ENCODE measurements at places on chromosomes 3 and 15.

GRCh38 chr15:52805351-52806283 is 15.5 kb upstream of the ONECUT1 start:
- DNase-seq = no peak

DNA sequence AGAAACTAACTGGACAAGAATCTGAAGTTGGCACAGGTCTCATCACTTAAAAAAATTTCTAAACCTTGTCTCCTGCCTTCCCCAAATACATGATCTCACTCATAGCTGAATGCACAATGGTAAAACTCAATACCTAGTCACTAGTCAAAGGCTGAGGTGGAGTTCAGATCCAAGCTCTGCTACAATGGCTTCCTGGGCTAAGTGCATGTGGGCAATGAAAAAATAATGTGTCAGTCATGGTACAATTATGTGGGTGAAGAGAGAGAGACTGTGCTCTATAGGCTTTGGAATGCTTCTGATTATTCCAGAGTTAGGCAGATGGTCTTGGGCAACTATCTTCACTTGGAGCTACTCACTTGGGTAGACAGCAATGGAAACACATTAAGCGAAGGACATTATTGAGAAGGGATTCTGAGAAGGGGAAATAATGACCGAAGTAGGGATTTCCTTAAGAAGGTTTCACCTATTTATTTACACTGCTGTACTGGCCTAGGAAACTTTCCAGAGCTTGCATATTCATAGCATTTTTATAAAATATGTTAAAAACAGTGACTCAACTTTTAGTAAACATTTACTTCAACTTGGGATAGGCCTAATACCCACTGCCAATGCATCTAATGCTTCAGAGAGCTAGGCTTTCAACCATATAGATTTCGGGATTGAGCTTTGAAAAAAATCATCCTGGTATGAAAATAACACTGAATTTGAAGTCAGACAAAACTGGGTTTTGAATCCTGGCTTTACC is 58.7 kb upstream of the PLXND1 start:
- DNase-seq = no peak

GRCh38 chr15:63372018-63372705 is 9.5 kb downstream of the CA12 start:
- peak; percentile 70 for DNase-seq

DNA sequence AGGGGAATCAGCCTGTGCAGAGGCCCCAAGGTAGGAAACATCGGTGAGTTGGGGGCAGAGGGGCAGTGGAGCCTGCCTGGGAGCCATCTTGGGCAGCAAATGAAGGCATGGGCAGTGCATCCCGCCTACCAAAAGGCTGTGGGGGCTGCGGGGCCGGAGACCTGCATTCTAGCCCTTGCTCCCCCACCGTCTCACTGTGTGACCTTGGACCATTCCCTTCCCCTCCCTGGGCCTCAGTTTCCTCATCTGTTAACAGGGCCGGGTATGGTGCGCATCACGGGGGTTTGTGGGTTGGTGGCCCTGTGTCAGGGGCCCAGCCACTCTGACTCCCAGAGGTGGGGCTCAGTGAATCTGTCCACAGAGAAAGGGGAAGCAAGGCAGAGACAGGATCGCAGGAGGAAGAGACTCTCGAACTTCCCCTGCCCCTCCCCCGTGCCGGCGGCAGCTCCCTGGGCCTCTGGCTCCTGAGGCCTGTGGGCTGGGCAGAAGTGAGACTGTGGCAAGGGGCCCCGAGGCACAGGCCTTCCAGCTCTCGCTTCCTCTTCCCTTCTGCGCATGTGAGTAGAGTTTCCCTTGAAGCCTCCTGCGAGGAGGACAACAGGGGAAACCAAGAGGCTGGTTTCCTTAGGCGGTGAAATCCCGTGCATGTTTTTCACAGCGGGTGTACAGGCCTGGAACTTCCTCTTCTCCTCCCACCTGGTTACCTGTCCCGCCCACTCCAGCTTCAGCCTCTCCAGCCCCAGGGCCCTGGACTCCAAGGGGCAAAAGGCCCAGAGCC is 42.9 kb downstream of the IDH2 start:
- DNase-seq = peak; percentile 87

- no peak for DNase-seq
Measured at GRCh38 chr3:43004282-43004681, 25.2 kb downstream of the GASK1A start.

DNA sequence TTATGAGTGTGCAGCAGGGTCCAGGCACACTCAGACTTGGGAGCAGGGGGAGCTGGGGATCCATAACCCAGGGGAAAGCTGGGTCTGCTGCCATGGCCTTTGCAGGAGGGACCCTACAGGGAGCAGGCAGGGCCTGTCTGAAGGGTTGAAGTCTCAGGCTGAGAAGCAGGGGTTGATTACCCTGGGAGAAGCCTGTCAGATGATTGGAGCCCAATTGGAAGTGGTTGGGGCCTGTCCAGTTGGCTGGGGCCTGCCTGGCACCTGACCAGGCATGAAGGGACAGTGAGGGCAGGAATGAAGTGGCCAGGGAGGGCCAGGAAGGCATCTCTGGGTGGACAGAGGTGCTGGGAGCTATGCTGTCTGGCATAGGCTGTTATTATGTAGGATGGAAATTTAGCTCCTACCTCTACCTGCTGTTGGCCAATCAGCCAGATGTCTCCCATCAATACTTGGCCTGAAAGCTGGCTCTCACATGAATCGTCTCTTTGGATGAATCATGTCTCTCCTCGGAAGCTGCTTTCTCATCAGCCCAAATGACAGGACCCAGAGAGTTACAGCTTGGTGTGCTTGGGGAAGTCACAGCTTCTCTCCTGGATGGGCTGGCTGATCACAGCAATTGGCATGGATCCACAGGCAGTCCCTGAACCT is 27.4 kb upstream of the SLCO2A1 start:
- no peak for DNase-seq

GRCh38 chr3:177295116-177295515 is 97.8 kb upstream of the TBL1XR1 start:
- DNase-seq = no peak

- no peak for DNase-seq
Measured at GRCh38 chr15:90708516-90708915, 8.6 kb upstream of the BLM start.

DNA sequence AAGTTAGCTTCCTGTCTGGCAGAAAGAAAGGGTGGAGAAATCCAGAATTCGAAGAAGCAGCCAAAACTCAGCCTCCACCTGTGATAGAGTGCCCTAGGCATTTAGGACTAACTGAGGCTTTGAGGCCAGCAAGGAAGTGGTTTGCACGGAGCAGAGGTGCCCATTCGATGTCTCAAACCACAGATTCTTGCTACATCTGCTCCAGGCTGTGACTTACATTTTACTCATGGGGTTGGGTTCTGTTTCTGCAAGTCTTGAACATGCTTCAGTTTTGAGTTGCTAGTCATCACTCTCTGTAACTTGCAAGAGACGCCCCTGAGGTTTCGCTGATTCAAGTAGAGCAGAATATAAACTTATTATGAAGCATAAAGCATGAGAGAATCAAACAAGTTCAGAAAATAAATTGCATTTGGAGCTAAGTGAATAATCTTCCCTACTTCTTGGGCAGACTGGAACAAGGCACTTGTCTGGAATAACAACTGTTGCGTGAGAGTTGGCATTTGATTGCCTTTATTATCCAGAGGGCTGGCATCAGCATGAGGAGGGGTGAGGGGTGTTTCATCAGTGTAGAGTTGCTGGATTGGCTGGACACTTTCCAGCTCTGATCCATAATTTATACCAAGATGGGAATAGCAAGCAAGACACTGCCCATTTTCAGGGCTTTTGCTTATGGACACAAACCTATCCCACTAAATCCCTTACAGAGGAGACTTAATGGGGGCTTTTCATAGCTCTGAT is 256.5 kb downstream of the AGBL1 start:
- peak; percentile 35 for DNase-seq

- no peak for DNase-seq
Measured at GRCh38 chr3:180705619-180706018, 26.3 kb upstream of the CCDC39 start.

GRCh38 chr3:46866720-46867549 is 3.7 kb upstream of the MYL3 start:
- peak; percentile 75 for DNase-seq

DNA sequence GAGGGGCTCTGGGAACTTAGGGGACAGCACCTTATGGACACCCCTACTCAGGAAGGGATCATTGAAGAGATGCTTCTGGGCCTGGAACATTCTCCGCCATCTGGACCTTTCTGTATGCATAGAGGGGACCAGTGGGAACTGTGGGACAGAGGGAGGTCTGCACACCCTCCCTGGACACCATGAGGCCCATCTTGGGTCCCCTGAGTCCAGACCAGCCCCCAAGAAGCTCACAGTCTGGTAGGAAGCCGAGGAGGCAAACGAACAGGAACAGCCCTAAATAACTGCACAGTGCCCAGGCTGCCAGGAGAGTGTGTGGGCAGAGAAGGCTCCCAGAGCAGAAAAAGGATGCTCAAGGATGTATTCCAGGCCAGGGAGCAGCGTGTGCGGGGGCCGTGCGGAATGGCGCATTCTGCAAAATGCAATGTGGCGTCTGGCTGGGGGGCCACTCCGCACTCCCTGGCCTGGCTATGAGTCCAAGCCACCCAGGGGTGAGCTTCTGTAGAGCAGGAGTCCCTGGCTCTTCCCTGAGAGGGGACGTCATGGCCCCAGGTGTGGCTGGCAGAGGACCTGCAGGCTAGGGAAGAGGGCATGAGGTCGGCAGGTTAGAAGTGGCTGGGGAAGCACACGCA is 24.5 kb upstream of the KLF13 start:
- no peak for DNase-seq

- no peak for DNase-seq
Measured at GRCh38 chr15:59176653-59177316, 29.9 kb upstream of the LDHAL6B start.

- DNase-seq = no peak
Measured at GRCh38 chr3:14430706-14431451, 28.5 kb downstream of the SLC6A6 start.

DNA sequence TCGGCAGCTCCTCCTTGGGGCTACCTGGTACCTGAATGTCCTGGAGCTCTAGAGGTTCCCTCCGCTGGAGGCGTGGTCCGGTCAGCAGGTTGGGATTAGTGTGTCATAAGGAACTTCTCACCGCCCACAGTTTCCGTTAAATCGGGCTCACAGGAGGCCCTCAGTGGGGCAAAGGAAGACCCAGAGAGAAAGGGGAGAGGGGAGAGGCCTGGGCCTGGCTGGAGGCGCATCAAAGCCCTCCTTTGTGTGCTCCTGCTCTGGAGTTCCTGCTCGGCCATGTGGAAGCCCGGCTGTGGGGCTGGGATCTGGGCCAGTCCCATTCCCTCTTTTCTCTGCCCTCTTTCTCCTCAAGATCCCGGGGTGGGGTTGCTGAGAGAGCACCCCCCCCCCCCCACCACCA is at the start of gene RLBP1:
Gene RLBP1 (minus strand): TSS at position 37 of the 400 bp plus-strand sequence. CDS start 2,604 bp downstream, outside the sequence.
- no peak for DNase-seq

- no peak for DNase-seq
Measured at GRCh38 chr15:68561171-68561900, 17.5 kb upstream of the CORO2B start.

DNA sequence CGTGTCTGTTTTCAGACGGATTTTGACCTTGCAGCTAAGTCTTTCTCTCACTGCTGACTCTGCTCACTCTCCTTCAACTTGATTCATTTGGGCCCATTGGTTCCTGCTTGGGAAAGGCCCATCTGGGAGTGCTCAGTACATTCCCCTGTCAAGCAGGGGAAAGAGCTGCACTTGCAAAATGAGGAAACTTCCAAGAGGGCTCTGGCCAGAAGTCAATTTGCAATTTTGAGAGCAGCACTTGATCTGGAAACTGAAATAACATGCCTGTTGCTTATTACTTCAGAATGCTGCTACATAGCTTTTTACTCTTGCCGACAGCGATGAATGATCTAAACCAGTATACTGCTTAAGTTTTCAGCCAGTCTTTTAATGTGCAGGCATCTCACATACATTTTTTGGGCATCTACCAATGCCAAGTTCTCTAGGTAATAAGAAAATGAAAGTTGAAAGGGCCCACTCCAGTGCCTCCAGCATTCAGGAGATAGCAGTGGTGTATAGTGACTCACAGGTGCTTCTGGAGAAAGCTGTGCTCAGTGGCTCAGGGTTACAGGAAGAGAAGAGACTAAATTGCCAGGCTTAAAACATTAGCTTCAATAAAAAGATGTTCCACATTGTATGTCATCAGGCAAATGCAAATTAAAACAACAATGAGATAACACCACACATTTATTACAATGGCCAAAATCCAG is 70.1 kb upstream of the RORA start:
- no peak for DNase-seq

DNA sequence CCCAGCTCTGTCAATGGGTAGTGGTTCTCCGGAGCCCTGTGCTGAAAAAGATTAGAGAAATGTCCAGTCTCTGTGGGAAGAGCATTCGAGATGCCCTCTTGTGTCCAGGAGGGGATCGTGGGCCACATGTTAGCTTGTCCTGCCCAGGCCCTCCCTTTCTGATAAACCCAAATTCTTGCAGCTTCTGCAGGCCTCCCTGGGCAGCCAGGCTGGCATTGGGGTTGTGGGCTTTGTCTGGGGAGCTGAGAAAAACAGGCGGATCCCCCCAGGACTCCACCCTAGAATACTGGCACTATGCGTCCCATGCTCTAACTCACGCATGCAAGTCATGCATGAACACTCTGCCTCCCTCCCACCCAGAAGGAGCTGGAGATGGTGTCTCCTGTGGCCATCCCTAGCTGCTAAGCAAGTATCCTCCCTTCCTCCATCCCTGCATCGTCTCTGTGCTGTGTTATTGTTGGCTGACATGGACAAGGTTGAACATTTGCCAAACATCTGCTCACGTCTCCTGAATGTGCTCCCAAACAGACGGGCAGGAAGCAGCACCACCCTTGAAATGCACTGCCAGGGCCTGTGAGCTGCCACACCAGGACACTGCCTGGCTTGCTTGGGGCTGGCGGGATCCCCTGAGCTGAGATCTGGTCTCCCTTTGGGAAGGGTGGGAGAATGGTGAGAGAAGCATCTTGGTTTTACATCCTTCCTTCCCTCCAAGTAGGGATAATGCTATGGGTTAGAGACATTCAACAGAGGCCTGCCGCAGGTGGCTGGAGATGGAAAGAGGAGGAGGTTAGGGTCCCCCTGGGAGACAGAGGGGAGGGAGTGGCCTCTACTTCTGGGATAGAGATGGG is 26.5 kb downstream of the CFAP161 start:
- no peak for DNase-seq

- no peak for DNase-seq
Measured at GRCh38 chr3:142500211-142500610, 52.4 kb upstream of the XRN1 start.

- DNase-seq = no peak
Measured at GRCh38 chr15:92643849-92644815, 11.4 kb downstream of the FAM174B start.

GRCh38 chr3:149382518-149382917 is 5.1 kb upstream of the TM4SF1 start:
- no peak for DNase-seq

- DNase-seq = peak; percentile 44
Measured at GRCh38 chr3:16200411-16200810, 25.9 kb downstream of the GALNT15 start.

Measured in stimulated activated CD4-positive, alpha-beta T cell treated with anti-CD3 and anti-CD28 coated beads, Interleukin-1b, Interleukin-23, amount 100 ng/mL, for 48 hours (primary cell).